Hepatic stellate cell (primary cell): ENCODE measurements at places on chromosomes 2 and 18.

DNA sequence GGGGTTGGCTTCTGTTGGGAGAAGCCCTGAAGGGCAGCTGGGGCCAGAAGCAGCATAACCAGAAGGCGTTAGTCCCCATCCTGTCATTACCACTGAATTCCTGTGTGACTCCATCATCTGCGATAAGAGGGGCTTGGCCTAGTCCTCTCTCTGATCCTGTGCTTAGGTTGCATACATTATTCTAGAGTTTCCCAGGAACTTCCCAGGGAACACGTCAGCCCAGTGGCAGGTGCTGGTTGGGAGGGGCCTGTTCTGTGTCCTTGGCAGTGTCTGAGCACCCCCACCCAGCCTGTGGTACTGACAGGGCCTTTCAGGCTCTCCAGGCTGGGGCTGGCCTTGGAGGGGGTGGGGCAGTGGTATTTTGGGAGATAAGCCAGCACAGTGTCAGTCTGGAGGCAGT is 4.5 kb upstream of the TOGARAM2 start:
- DNase-seq: peak; percentile 85

- no peak for DNase-seq
Measured at GRCh38 chr18:26821181-26821580, 44.3 kb downstream of the AQP4 start.

DNA sequence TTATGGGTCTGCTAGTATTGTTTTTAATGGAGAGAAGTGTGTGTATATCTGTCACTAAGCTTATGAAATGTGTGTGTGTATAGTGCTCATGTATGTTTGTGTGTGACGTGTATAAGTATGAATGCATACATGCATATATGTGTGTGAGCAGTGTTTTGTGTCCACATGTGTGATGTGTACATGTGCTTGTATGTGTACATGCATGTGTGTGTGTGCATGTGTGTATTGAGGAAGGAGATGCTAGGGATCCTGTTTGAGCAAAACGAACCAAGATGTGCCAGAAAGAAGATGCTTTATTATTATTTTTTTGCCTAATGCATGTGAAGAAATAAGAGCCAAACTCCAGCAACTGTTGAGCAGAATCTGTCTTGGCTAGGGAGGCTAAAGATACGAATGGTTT is 301.3 kb upstream of the SKOR2 start:
- DNase-seq: no peak

GRCh38 chr2:42568401-42569115 is at the start of gene MTA3:
MTA3 (plus strand) TSS chr2:42568632; CDS start chr2:42568746, 114 bp downstream.
- peak; percentile 43 for DNase-seq

- DNase-seq: no peak
Measured at GRCh38 chr18:51123481-51123880, 74.0 kb downstream of the MEX3C start.

- DNase-seq: no peak
Measured at GRCh38 chr2:144922519-144922918, 402.6 kb upstream of the ZEB2 start.

- DNase-seq: no peak
Measured at GRCh38 chr2:140348826-140349225, 1568.6 kb upstream of the NXPH2 start.

DNA sequence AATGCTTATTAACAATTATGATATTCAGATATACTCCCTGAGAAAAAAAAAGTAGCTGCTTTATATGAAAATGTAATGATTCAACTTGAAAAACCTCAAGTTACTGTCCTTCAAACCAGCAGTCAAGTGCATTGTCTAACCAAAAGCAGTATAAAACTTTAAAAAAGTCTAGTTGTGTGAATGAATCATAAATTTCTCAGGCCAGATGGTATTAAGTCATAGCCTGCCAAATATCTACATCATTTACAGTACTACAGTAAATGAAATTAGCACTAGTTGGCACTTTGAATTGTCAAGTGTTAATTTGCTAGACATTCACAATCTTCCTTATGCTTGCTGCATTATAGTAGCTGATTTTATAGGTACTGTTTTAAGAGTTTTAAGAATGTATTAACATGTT is 85.9 kb downstream of the CBLN2 start:
- DNase-seq: no peak

DNA sequence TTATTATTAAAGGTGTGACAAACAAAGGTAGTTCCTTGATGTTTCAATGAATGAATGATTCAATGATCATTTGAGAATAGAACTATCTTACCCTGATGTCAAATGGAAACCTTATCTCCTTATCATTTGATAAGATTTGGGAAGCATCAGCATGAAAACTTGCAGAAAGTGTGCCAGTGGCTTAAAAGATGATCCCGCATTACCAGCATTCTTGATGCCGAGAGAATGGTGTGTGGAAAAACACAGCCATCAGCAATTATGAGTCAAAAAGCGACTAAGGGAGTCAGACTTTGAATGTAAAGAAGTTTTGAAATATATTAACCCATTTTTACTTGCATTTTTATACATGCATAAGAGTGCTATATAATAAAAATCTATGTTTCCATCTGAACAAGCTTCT is 93.7 kb downstream of the MAIP1 start:
- DNase-seq: no peak

GRCh38 chr2:217098435-217098834 is 238.6 kb upstream of the TNP1 start:
- DNase-seq: no peak

DNA sequence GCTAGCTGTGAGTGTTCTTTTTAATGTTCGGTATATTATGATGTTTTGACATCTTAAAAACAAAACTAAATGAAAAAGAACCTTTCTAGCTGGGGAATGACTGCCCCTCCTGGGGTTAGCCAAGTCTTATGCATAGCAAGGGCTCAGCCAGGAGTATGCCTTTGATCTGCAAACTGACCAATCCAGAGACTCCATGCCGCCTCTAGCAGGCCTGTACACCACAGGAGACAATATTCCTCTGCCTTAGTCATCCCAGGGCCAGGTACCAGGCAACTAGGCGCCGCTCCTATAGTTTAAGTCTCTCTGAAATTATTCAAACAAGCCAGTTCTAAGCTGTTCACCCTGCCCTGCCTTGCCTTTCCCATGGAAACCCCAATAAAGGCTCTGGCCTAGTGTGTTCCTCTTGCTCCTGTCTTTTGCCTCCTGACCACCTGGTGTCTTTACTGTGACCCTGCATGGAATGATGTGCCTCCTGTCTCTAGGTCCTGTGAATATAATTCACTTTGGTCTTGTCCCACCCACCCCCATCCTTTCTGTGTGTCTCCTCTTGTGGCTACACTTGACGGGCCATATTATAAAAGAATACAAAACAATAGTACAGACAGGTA is 52.0 kb upstream of the CHN1 start:
- DNase-seq: no peak

GRCh38 chr18:45839414-45840395 is 14.2 kb downstream of the SIGLEC15 start:
- peak; percentile 70 for DNase-seq

DNA sequence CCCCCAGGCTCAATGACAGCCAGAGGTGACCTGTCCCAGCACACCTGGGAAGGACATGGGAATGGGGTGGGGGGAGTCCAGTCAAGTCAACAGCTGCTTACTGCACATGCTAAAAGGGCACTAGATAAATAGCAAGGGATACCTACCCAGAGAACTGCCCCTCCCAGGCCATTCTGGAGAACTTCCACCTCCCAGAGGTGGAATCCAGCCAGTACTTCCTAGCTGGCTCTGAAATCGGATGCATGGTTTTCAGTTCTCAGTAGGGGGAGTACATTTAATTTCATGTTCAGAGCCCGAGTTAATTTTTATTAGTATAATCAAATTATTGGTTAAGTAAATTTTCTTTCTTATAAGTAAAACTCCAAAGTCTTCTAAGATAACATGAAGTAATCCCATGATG is 28.9 kb upstream of the ITGA6 start:
- DNase-seq: no peak

- DNase-seq: no peak
Measured at GRCh38 chr18:5998907-5999306, 103.6 kb upstream of the TMEM200C start.

DNA sequence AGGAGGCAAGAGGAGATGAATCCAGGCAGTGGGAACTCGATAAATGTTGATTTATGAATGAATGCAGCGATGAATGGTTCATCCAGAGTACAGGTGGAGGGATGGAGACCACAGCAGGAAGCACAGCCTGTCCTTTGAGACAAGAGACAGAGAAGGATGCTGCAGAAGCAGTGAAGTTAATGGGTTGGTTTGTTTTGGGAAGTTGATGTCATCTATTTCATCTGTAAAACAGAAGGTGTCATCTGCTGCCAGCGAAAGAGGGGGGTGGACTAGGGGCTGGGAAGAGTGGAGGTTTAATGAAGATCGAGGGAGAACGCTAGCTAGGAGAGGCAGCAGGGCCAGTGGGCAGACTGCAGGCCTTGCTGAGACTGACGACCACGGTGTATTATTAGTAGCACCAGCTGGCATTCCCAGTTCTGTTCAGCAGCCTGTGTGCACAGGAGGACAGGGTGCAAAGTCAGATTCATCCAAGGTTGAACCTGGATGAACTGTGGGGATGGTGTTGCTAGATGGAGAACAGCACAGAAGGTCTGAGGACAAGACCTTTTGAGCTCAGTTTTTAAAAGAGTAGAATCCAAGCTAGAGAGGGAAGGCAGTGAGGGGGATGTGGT is 120.3 kb upstream of the CAPN13 start:
- DNase-seq: no peak

DNA sequence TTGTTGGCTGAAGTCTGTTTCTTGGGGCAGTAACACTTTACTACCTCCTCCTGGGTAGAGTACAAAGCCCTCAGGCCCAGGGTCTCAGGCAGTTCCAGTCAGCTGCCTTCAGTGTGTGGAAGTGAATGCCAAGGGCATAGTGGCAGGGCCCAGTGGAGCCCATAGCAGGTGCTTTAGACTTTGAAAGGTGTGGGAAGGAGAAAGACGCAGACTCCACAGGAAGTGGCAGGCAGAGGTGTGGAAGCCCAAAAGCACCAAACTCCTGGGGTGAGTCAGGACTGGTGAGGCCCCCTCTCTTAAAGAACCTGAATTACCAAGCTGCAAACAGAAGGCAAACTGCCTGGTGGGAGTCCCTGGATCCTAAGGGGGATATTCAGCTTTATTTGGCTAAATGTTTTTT is 45.3 kb downstream of the ADAM23 start:
- DNase-seq: no peak

GRCh38 chr2:206886696-206887095 is 52.6 kb upstream of the CPO start:
- DNase-seq: no peak

- no peak for DNase-seq
Measured at GRCh38 chr2:12163866-12164265, 417.4 kb downstream of the LPIN1 start.

- no peak for DNase-seq
Measured at GRCh38 chr2:72984172-72984671, 66.9 kb downstream of the EMX1 start.

- no peak for DNase-seq
Measured at GRCh38 chr2:217776631-217777030, 226.2 kb downstream of the TNS1 start.

DNA sequence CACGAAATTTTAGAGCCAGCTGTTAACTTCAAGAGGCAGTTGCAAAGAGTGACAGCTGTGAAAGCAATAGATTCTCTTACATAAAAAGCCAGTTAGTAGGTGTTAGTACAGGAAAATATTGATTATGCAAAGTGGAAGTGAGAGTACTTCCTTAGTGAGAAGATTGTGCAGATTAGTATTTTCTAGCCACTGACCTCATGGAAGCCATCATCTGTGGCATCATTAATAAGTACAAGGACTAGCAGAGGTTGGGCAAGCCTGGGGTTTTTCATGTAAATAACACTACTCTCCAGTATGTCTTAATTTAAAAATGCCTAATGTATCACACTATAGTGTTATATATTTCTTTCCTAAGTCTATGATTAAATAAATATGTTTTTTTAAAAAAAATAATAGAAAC is 166.2 kb upstream of the DTNA start:
- DNase-seq: no peak

DNA sequence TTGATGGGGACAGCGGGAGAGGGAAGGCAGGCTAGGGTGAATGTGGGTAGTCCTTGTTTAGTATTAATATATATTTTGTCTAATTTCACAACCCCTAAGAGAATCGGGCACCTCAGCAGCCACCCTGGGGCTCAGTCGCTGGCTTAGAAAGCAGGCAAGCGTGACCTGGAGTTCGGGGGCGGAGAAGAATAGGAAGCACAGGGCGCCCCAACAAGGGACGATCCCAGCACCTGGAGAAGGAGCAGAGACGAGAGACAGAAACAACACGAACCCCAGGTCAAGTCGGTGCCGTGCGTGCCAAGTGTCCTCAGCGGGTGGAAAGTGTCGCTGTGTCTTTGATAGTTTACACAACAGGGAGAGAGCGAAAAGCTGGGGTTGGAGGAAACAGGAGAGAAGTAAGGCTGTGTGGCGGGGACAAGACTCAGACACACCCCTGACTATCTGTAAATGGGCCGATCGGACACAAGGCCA is 95.4 kb downstream of the NFATC1 start:
- no peak for DNase-seq

- peak; percentile 66 for DNase-seq
Measured at GRCh38 chr2:161122772-161123530, 37.3 kb upstream of the TANK start.

DNA sequence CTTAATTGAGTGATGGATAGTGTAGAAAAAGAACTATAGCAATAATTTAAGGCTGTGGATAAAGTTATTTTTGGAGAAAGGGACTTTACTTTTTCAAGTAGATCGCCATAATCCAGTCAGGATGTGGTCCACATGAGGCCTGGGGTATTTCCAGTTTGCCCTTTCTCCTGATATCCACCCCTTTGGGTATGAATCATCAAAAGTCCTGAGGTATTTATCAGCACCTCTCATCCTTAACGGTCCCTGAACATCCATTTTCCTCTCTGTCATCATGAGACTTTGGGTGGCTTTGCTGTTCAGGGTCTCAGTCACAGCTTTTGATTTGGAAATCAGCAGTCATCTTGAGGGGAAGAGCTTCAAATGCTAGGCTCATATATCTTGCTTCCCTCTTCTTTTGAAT is 39.3 kb upstream of the ELAC1 start:
- no peak for DNase-seq

DNA sequence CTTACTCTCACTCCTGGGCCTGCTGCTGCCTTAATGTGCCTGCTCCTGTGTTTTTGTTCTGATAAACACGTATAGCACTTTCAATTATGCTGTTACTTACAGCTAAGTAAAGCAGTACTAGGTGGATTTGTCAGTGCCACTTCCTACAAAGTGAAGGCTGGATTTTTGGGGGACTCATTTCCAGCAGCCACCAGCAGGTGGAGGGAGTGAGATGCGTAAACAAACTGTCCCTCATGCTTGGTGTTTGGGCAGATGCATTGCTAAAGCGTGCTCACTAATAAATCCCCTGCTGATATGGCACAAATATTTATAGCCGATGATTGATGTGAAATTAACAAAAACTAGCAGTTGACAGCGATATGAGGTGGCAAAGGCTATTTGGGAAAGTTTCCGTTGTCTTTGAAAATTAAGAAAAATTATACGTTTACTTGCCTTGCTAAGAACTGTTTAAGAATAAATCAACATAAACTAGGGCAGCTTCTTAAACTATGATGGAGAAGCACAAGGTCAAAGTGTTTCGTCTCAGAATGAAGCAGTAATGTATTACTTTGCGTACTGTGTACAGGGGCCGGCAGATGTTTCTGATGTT is 101.7 kb downstream of the AGAP1 start:
- DNase-seq: peak; percentile 74
